GM03348 (cell line): ENCODE measurements at places on chromosomes 1 and 21.
A peak's percentile ranks its signal among the peaks of the same experiment; 100 is the strongest.

DNA sequence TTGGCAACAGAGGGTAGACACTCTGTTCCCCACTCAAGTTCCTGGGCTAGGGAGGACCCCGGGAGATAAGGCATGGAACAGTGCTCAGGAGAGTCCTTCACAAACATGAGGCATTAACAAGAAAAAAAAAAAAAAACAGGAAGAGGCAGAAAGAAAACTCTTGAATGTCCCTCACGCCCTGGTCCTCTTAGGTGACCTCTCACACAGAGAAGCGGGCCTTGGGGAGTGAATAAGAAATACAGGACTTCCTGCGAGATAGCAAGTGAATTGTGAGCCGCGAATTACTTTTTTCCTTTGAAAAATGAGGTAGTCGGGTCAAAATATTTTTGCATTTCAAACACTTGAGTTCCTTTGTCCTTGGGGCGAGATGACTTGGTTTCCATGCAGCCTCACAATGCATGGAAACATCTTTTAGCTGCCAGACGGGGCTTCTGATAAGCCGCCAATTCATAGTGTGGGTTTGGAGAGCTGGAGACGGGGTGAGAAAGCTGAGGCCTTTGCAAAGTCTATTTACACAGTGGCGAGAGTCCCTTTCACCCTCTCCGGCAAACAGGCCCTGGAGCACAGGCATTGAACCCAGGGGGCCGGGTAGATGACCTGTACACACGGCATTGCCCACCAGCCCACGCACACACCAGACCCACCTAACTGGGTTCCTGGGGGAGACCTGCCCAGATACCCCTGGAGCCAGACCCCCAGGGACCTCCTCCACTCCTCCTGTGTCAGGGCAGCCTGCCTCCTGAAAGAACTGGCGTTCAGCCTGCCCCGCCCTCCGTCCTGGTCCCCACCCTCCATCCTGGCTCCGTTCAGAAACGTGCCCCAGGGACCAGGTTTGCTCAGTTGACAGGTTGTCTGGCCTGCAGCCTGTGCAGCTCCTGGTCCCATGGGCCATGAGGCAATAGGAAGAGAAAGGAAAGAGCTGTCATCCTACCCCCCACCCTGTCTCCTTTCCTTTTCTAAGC, 192.3 kb downstream of the PRDM16 start:
- DNase-seq: no peak

- DNase-seq: no peak
Measured at GRCh38 chr1:198628067-198628455, 10.8 kb upstream of the PTPRC start.

DNA sequence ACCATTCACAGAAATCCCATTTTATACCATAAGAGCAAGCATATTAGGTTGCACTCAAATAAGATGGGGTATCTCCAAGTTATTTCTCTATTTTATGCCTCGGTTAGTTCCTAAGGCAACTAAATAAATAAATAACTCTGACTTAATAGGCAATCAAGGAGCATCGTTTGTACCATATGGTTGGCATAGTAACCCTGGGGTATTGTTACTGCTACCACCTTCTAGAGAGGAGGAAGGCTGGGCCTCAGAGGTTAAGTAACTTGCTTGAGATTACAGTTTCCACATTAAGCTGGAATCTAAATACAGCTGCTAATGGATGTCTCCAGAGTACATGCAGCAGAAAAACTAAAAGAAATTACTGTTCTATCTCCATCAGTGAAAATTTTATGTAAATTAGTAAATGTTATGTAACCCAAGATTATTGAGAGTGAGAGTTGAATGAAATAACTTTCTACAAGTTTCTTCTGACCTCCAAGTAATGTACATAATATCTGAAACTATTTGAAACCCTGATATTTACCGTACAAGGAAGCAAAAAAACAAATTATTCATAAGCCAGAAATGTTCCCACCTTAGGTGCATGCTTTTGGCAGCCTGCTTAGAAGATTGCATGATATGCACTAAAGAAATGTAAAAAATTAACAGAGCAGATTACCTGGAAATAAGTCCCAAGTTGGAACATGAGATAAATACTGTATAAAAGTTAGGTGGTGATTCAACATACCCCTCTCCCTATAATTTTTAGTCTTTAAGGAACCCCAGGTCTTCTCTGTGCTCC, 127.0 kb downstream of the CRB1 start:
- DNase-seq: no peak

GRCh38 chr1:210777914-210778313, 356.0 kb downstream of the KCNH1 start:
- no peak for DNase-seq

DNA sequence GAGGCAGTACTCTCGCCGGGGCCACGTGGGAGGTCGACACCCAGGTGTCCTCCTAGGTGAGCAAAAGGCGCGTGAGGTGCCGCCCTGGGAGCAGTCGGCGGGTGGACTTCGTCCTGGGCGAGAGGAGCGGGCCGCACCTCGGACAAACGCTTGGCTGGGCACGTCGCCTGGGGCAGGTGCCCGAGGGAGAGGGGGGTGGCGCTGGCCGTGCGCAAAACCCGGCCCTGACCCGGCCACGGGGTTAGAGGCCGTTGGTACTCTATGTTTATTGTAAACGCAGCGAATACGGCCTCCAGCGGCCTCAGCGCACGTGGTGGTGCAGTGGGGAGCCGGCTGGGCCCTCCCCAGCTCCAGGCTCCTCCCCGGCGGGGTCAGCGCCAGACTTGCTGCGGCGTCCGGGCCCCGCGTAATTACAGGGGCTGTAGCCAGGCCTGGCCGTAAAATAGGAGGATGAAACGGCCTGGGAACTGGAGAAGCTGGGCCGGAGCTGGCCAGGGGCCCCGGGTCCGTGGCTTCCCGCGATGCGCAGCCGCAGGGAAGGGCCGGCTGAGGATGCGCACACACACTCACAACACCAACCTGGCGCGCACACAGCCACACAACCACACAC, 1.6 kb upstream of the EFNA1 start:
- DNase-seq: peak; percentile 46

GRCh38 chr1:222543817-222544216, 4.1 kb downstream of the HHIPL2 start:
- DNase-seq: no peak

DNA sequence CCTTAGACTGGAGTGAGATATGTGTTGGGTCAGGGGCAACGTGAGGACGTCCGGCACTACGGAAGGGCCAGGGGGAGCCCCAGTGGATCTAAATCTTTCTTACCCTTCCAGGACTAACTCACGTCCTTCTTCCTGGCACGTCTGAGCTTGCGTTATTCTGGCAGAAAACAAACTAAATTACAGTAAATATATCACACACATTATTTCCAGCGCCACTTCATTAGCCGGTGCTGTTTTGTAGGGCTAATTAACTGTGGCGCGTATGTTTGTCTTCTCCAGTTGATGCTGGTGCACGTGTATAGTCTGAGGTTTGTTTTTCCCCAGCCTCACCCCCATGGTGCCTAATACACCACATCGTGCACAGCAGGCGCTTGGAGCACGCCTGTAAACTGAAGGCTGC, 59.2 kb downstream of the TLR5 start:
- DNase-seq: no peak

GRCh38 chr21:27110956-27111355, 144.1 kb upstream of the ADAMTS5 start:
- no peak for DNase-seq

GRCh38 chr1:16111771-16112595, 38.5 kb upstream of the FAM131C start:
- DNase-seq: peak; percentile 83

DNA sequence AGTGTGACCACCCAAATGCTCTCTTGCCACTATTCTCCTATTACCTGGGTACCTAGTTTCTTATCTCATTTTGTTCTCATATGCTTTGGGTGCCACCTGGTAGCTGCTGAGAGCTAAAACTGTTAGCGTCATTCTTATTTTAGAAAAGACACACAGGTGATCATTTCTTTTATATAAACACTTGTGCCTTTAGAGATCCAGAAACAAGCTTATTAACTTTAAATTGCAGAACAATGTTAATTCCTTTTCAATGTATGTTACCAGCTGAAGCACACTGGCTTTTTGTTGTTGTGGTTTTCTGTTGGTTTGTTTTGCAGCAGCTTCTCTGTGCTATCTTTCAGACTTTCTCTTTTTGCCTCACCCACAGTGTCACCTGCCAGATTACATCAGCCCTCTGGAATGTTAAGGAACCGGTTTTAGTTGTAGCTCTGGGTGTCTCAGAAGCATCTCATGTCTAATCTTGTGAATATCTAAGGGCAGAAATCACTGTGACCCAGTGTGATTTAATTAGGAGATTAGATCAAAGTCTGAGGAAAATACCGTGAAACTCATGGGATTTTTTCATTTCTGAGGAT, 43.4 kb upstream of the SLC19A2 start:
- DNase-seq: peak; percentile 14

DNA sequence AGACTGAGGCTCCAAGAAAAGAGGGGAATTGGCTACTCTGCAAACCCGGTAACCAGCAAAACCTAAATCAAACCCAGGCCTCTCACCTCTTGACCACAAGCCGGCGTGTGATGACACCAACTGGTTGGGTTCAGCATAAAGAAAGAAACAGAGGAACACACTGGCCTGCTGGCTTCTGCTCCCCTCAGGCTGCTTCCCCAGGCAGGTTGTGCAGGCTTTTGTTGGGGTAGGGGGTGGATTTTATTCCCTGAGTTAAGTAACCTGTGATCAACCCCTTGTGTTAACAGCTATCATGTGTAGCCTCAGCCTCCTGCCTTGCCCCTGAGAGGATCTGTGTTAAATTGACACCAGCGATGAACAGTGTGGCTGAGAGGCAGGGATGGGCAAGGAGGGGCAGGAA, 111.6 kb upstream of the ZBTB40 start:
- DNase-seq: no peak

DNA sequence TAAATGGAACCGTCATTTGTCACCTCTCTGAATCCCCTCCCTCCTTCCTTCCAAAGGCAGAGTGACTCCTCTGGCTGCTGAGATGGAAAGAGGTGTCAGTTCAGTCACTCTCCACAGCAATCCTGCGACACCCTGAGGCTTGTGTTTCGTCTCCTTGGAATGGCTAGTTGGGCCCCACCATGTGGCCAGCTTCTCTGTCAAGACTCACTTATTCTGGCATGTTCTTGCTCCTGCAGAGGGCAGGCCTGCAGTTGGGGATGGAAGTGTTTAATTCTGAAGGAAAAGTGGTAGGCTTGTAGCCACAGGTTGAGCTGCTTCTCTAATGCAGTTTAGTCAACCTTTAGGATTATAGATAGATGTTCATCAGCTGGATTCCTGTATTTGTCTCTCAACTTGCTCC, 149.6 kb downstream of the LMO4 start:
- DNase-seq: no peak

DNA sequence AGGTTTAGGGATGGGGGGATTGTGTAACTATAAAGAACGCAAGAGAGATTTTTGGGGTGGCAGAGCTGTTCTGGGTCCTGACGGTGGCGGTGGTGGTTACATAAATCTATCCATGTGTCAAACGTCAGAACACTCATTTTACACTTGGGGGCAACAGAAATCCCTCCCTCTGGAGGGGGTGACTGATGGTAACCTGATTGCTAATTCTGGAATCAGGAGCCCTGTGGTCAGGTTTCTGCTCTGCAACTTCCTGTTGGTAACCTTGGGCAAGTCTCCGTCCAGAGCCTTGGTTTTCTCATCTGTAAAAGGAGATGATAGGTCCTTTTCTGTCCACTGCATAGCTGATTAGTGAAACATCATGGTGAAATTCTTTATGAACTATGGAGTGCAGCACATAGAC, 40.9 kb downstream of the ALPL start:
- DNase-seq: no peak

DNA sequence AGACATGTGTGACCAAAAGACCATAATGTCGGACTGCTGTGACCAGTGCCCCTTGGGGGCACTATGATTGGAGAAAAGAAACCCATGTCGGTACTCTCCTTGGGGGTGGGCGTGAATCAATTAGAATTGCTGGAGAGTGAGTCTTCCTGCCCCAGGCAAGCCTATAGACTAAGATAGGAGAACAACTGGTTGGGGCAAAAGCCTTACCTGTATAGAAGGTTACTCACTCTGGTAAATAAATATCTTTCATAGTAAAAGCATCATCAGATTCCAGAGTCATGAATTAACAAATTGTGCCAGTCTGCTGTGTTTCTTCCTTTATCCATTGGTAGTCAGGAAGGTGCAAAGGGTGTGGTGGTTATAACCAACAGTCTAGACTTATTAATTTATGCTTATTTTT, 2.9 kb upstream of the PTGFRN start:
- no peak for DNase-seq

GRCh38 chr21:28632755-28633408, 359.8 kb downstream of the LTN1 start:
- DNase-seq: peak; percentile 56

GRCh38 chr1:23514111-23514679, 16.8 kb downstream of the E2F2 start:
- DNase-seq: no peak

GRCh38 chr1:101205457-101205856, 31.4 kb upstream of the S1PR1 start:
- no peak for DNase-seq

GRCh38 chr1:8145545-8146202, 119.6 kb upstream of the ERRFI1 start:
- DNase-seq: no peak

- no peak for DNase-seq
Measured at GRCh38 chr1:26833432-26834405, 7.2 kb downstream of the ZDHHC18 start.

GRCh38 chr1:78080767-78081166, 35.0 kb downstream of the GIPC2 start:
- DNase-seq: no peak

- no peak for DNase-seq
Measured at GRCh38 chr1:11174261-11174942, 14.8 kb upstream of the ANGPTL7 start.
